ENCODE measurements at places on chromosomes 12 and 14.

DNA sequence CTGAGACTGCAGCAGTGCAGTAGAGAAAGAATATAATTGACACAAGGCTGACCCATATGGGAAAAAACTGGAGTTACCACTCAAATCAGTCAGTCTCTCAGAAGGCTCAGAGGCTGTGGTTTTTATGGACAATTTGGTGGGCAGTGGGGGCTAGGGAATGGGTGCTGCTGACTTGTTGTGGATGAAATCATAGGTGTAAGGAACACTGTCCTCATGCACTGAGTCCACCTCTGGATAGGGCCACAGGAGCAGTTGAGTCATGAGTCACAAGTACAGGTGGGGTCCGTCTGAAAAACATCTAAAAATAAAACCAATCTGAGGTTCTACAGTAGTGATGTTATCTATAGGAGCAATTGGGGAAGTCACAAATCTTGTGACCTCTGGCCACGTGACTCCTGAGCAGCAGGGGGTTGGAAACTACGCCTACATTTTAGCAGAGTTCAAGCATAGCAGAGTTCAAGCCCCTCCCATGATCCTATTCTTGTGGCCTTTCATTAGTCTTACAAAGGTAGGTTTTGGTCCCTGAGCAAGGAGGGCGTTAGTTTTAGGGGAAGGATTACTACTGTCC, 18.1 kb upstream of the SGPP1 start:
- no peak for DNase-seq

DNA sequence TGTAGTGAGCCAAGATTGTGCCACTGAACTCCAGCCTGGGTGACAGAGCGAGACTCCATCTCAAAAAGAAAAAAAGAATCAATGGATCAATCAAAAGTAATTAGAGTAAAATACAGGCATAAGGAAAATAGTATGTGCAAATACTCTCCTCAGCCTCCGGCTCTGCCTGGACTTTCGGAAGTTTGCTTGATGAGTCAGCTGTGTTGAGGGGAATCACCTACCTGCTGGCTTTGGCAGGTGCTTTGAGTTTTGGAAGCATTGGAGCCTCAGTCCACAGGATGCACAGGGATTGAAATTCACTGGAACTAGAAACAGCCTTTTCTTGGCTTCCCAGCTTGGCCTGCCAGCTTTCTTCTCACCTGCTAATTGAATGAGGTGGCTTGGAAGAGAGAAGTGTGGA, 268.2 kb downstream of the PCNX1 start:
- DNase-seq: no peak

GRCh38 chr12:442235-442884, 17.4 kb upstream of the B4GALNT3 start:
- DNase-seq: peak; percentile 74

DNA sequence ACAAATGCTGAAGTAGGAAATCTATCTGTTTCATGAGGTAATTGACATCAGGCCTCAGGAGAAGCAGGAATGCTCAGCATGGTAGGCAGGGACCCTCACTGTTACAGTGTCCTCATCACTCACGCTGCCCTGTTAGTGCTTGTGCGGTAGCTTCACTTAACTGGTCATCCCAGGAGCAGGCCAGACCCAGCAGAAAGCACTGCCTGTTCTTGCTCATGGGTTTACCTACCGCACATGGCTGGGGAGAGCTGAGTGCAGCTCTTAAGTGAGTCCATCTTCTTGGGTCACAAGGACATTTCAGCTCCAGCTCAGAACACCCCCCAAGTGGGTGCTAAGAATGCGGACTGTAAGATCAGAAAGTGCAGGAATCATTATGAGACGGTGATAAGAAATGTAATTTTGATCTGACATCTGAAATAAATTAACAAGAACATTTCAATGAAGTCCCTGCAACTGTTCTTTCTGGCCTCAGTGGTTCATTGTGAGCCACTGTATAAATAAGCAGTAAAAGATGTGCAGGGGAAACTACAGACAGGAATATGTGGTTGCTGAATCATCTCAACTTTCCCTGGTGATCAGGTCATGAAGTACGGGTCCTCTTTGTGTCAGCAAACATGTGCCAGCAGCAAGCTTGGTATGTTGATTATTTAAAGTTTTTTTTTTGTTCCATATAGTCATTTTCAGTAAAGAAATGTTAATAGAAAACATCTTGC, 757.7 kb upstream of the TMEM132C start:
- DNase-seq: peak; percentile 25

- no peak for DNase-seq
Measured at GRCh38 chr12:76679778-76680177, 84.1 kb upstream of the ZDHHC17 start.

DNA sequence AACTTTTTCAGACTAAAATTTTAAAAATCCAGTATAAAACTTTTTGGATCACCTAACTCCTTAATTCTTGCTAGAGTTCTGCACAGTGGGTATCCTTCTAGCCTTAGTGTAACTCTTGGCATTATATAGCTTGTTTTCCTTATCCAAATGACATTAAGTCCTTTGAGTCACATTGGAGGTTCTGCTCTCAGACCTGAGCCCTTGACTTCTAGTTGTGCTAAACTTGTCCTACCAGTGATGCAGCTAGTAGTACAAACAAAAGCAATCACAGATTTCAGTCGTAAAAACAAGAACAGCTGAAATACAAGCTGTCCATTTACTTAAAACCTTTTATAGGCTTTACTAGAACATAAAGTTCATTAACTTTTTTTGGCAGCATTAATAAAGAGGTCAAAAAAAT, 10.5 kb downstream of the ZBTB1 start:
- DNase-seq: no peak
